ENCODE measurements at places on chromosomes 3 and 15. TPM values are rescaled to one million over a fixed set of nuclear protein-coding genes. Genes with fewer than 3 reads are reported as not detected.

ZNF662 gene
- total RNA-seq = 7.7 TPM

GRCh38 chr3:170470063-170471016 lies 51.7 kb downstream of the CLDN11 start:
- DNase-seq = no peak

- DNase-seq = no peak
These were observed 352.4 kb upstream of the TMCO5A start for GRCh38 chr15:37581866-37582532.

DNA sequence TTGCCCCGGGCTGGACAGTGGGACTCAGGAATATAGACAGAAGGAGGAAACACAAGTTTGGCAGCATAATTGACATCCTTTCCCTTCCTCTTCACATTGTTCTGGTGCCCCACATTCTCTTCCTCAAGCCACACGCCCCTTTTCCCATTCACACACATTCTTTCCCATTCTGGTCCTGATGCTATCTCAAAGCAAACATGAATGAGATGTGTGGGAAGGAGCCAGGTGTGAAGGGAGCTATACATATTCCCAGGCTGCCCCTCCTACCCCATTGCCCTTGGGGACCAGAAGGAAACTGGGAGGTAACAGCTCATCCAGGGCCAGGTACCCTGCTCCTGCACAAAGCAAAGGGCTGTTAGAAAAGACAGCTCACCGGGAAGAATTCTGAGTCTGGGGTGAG lies 23.4 kb upstream of the CLK3 start:
- DNase-seq = no peak

GRCh38 chr15:101115786-101116680 lies 135.8 kb downstream of the CHSY1 start:
- DNase-seq = no peak

GOLGA8G gene
- not detected for total RNA-seq

- no peak for DNase-seq
These were observed 29.2 kb upstream of the CYP11A1 start for GRCh38 chr15:74396445-74397238.

GRCh38 chr3:173770796-173771573 lies 373.4 kb downstream of the NLGN1 start:
- no peak for DNase-seq

MCF2L2 gene
- total RNA-seq = 0.75 TPM

SKOR1 gene
- total RNA-seq = 0.49 TPM

DNA sequence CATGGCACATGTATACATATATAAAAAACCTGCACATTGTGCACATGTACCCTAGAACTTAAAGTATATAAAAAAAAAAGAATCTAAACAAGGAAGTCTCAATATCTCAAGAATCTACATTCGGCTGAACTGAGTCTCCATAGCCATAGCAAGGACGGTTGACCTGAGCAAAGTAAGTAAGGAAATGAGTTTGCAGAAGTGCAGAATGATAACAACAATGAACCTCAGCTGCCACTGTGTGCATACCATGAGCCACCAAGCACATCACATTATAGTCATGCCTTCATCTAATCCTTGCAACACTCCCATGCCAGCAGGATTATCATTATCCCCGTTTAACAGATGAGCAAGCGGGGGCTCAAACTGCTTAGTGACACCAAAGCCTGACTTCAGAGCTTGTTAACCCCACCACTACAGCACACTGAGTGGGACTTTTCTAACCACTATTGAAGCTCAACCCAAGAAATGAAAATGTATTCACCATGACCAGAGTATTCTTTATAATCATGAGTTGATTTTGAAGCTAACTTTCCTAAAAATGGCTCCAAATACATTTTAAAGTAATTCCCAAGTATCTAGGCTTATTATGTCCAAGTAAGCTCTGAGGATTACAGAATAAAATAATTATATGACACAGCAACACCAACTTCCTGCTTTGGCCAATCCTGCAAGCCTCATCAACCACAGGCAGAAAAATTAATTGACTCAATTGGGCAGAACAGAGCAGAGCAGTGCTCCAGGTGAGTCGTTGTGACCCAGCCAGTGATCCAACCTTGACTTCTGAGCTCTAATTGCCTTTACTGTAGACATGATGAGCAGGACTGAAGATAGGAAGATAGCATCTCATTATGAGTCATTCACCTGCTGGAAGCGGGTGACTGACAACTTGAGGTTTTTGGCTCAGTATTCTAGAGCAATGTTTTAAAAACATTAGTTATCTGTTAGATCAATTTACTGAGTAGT lies 47.3 kb upstream of the IL12A start:
- DNase-seq = no peak

CPLX3 gene
- total RNA-seq = 0.15 TPM

GPR149 gene
- total RNA-seq = not detected

AGBL1 gene
- 0.34 TPM for total RNA-seq

GRCh38 chr3:183710231-183710630 lies 12.6 kb downstream of the YEATS2 start:
- no peak for DNase-seq

CCK gene
- not detected for total RNA-seq

- DNase-seq = no peak
These were observed 111.4 kb downstream of the MEIS2 start for GRCh38 chr15:36988947-36989346.

TLR9 gene
- 0.42 TPM for total RNA-seq

SLC28A1 gene
- total RNA-seq = not detected

GRCh38 chr3:172056416-172056815 lies 17.0 kb downstream of the FNDC3B start:
- DNase-seq = no peak

ALDH1A2 gene
- total RNA-seq = 5.6 TPM

DNA sequence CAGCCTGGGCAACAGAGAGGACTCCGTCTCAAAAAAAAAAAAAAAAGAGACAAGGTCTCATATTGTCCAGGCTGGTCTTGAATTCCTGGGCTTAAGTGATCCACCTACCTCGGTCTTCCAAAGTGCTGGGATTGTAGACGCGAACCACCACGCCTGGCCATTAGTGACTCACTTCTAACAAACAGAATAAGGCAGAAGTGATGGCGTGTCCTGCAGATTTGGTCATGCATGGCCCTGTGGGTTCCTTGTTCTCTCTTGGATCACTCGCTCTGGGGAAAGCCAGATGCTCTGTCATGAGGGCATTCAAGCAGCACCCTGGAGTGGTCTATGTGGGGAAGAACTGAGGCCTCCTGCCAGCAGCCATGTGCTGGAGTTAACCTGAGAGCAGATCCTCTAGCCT lies 27.4 kb upstream of the TJP1 start:
- no peak for DNase-seq

- no peak for DNase-seq
These were observed 2.6 kb upstream of the FOXP1 start for GRCh38 chr3:71585887-71586809.

FLNB gene
- 585 TPM for total RNA-seq

Measured in left colon (tissue), 2 donors.